LHCN-M2 (cell line): ENCODE measurements at places on chromosomes 1 and 21. TPM values are rescaled to one million over a fixed set of nuclear protein-coding genes. Genes with fewer than 3 reads are reported as not detected.

DNA sequence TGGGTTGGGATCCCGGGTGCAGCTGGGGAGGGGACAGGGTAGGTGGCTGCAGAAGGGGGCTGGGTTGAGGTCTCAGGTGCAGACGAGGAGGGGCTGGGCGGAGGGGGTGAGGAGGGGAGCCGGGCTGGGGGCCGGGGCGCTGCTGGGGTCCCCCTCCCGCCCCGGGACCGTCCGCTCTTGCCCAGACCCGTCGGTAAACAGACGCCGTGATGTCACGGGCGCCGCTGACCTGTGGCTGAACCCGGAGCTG is 22.3 kb downstream of the DHRS3 start:
- DNase-seq, result no peak

RALGPS2 gene
- total RNA-seq, result 26.2 and 33.1 TPM in 2 replicates

GRCh38 chr1:45673956-45674355 is 12.4 kb downstream of the GPBP1L1 start:
- no peak for DNase-seq

GRCh38 chr1:219277304-219278105 is 103.8 kb downstream of the LYPLAL1 start:
- DNase-seq, result no peak

DNA sequence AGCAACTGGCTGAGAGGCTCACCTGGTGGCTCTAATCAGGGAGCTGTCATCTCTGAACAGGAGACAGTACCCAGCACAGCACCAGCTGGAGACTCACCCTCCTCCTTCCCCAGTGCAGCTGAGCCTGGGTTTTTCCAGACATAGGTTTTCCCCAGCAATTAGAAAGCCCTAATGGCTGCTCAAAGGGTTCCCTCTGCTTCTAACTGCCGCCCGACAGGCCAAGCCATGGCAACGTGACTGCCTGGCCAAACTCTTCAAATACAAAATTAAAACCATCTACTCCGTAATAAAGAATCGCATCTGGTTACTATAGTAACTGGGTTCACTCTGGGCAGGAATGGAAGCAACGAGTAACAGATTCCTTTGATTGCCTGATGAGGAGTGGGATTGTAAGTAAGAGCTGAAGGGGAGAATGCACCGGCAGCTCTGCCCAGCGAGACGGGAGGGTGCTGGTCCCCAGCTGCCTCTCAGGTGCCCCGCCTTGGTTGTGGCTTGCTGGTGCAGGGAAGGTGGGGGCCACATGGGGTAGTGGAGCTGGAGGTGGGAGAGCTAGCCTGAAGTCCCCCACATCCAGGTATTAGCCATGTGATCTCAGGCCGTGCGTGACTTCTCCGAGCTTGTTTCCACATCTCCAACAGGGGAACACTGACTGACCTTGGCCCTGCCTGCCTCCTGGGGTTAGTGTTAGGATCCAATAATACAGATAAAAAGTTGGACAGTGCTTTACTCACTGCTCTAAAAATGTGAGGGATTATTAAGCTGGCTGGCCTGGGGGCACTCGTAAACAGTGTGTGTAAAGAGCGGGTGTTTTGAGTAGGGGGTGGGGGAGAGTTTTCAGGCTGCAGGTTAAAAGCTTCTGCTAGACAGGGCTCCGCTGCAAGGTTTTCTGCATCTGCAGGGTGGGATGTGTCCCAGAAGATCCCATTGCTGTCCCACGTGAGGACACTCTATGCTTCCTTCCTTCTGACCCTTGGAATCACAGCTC is 94.2 kb downstream of the KCNN3 start:
- DNase-seq, result no peak

DNA sequence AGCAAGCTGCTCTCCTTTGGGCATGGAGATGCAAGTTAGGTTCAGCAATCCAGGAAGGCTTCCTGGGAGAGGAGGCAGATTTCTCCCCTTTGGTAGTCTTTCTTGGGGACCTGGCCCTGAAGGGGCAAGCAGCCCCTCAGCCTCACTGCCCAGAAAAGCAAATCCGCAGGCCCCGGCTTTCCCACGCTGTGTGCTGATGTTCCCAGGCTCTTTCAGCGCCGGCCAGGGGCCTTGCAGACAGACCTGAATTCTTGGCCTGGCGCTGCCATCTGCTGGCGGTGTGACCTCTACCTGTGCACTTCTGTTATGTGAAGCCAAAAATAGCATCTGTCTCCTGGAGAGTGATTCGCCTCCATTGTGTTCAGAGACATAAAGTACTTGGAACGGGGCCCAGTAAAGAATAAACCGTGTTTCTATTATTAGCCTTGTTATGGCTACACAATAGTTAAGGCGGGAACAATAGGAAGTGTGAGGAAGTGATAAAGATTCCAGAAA is 64.8 kb downstream of the ALPL start:
- DNase-seq, result peak; percentile 91

GRCh38 chr1:111195002-111195684 is 5.3 kb downstream of the DENND2D start:
- DNase-seq, result no peak

- DNase-seq, result peak; percentile 5
Observed at GRCh38 chr1:44405798-44406736, 1.0 kb downstream of the RNF220 start.

- no peak for DNase-seq
Observed at GRCh38 chr1:46393510-46393909, 607 bp upstream of the FAAH start.

KRTAP7-1 gene
- total RNA-seq, result not detected in 2 replicates

PBXIP1 gene
- total RNA-seq, result 94.5 and 141 TPM in 2 replicates

DNA sequence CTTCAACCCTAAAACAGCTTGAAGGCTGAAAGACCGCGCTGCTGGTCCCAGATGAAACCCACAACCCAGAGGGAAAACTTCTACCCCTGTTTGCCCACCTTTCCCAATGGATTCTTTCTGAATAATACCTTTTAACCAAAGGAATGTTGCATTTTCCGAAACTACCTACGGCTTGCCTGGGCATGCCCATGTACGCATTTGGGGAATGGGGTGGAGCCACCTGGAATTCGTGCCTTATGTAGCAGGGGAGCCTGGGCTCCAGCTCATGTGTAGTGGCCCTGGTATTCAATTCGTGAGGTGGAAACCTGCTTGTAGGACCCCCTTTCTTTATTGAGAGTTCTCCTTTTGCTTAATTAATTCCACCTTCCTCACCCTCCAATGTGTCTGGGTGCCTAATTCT is 256.6 kb upstream of the RGS18 start:
- DNase-seq, result no peak

GRCh38 chr1:38872401-38873026 is 634 bp downstream of the MYCBP start:
- peak; percentile 61 for DNase-seq

DNA sequence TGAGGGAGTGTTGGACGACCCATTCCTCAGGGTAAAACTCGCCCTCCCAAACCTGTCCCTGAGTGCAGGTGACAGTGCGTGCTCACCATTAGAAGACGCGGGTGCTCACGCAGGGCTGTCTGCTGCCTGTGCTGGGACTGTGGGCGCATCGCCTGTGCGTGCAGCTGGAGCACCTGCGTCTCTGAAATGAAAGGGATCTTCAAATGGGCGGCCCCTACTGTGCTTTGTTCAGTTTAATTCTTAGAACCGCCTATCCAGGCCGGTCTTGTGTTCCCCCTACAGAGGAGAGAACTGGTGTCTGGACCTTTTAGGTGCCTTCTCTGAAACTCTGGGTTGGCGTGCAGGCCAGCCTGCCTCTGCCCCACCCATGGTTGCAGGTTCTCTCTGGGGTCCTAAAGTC is 125.8 kb downstream of the PCBP3 start:
- no peak for DNase-seq

DNA sequence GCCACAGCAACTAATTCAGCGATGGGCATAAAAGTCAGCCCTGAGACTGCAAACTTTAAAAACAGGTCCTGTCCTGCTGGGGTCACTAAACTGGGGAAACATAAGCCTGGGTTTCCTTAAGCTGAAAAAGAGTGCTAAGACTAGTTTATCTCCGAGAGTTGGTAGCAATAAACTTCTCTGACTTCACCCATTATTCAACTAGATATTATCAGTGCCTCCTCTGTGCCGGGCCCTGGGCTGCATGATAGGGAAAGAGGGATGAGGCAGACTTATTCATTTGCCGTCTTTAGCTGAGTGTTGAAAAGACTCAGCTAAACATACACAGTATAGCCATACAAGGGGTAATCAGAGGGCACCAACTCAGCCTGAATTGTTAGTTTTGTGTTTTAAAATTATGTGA is 33.0 kb downstream of the AK2 start:
- no peak for DNase-seq

GRCh38 chr1:3837685-3838084 is 19.3 kb downstream of the CEP104 start:
- DNase-seq, result no peak

CFAP141 gene
- total RNA-seq, result not detected in 2 replicates

DNA sequence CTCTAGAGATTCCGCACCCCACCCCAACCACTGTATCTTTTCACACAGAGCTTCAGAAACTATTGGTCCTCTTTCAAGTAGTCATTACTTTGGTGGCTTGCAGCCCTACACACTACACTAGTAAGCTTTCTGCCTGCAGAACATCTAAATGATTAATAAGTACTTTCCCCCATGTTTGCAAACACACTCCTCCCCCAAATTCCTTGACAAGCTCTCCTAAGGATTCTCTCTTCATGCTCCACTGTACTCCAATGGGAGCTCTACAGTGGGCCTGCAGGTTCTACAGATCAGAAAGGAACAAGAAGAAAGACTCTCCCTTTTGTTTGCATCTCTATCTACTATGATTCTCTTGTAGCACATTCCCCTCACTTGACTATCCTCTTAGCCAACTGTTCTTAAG is 16.3 kb upstream of the NUF2 start:
- no peak for DNase-seq

GRCh38 chr1:6097117-6097595 is 51.5 kb downstream of the KCNAB2 start:
- DNase-seq, result no peak

DNA sequence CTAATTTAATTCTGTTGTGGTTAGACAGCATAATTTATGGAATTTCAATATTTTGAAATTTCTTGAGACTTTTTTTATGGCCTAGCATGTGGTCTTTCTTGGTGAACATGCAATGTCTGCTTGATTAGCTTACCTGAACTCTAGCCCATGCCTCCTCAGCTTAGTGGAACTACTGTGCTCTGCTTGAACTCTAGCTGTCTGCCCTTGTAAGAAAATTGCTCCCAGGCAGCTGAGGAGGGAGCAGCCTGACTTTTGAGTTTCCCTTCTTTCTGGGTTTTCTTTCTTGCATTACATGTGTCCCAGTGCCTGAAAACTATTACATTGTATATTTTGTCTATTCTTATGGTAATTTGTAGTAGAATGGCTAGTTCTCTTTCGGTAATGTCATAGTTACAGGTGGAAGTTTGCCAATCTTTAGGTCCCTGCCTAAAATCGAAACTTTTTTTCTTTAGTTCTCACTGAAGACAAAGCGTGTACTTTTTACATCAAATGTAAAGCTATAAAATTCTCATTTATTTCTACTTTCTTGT is 105.3 kb downstream of the MAST2 start:
- DNase-seq, result no peak

GRCh38 chr1:60984062-60984799 is 98.1 kb upstream of the NFIA start:
- DNase-seq, result peak; percentile 23

OLIG2 gene
- total RNA-seq, result not detected in 2 replicates

CACNA1S gene
- 0.17 TPM in 1 of 2 replicates, not detected in the other for total RNA-seq

DNA sequence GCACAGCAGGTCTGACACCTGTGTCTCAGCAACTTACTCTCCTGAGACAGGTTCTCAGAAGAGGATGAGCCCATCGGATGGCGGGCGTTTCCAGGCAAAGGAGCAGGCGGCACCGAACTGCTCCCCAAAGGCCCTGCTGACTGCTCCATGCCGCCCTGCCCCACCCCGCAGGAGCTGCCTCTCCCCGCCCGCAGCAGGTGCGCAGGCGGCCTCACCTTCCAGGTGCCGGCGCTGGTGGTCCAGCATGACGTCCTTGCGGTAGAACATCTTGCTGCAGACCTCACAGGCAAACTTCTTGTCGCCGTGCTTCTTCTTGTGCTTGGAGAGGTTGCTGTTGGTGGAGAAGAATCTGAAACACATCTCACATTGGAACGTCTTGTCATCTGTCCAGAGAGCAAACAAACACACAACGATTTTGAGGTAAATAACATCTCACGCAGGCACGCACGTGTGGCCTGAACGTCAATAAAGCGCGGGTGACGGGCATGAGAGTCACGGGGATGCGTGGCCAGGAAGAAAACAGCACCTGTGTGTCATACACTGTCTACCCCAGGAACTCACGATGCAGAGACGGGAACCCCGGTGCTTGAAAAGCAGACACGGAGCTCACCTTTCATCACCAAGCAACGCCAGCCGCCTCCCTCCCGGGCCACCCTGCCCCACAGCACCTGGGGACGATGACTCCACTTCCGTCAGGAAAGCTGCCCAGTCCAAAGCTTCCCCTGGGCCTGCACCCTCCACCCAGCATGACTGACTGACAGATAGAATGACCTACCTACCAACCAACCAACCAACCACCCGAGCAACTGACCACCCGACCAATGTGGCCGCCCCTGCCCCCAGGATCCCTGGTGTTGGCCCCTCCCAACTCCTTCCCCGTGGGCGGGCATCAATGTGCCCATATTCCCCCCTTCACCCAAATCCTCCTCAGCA is 50.9 kb downstream of the PRDM15 start:
- no peak for DNase-seq

DNA sequence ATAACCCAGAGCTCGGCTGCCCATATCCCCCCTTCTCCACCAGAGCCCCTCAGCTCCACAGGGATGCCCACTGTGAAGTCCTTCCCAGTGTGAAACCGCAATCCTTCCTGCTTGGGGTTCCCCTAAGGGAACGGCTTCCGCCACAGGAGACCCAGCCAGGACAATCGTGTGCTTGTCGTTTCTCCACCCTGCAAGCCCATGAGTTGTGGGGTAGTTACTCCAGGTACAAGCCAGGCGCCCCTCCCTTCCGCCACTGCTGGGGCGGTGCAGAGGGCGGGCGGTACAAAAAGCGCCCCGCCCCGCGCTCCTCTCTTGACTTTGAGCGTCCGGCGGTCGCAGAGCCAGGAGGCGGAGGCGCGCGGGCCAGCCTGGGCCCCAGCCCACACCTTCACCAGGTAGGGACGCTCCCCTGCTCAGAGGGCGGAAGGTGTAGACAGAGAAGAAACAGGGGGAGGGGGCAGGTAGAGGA is at the start of gene TINAGL1:
Gene TINAGL1 (plus strand): TSS at position 315 of the 469 bp plus-strand sequence. CDS start 634 bp downstream, outside the sequence.
- DNase-seq, result no peak

DNA sequence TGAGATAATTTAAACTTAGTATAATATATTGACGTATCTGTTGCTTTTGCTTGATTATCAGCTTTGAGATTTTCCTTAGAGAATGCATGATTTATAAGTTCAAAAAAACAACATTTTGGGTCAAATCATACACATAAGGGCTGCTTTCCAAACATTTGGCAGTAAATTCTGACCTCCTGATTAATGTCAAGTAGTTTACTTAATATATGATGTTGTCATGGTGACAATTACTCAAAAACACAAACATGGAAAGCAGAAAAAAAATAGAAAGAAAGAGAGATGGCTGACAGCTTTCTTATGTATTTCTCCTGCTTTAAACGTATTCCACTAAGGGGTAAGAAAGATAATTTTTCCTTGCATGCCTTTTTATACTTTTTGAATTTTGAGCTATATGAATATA is 258.2 kb upstream of the C1orf105 start:
- DNase-seq, result no peak
